NCI-H1105 treated with DMSO at 0.1 percent for 48 hours (cell line): ENCODE measurements at places on chromosomes 2 and 18.

DNA sequence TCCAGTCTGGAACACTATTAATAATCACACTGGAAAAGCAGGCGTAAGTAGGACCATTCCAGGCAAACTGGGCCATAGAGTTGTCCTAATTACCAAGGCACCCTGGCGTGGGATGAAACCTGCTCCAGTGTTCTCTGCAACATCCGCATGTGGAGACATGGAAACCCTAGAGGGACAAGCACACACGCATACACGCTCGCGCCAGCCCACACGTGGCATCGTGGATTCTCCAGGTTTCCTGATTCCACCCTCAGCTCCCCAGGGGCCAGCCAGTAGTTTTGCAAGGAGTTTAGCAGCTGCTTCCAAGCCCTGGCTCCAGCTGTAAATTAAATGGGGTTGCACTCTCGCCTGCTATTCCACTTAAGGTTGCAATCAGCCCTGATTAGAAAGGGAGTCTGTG lies 127.7 kb downstream of the DYSF start:
- no peak for DNase-seq

DNA sequence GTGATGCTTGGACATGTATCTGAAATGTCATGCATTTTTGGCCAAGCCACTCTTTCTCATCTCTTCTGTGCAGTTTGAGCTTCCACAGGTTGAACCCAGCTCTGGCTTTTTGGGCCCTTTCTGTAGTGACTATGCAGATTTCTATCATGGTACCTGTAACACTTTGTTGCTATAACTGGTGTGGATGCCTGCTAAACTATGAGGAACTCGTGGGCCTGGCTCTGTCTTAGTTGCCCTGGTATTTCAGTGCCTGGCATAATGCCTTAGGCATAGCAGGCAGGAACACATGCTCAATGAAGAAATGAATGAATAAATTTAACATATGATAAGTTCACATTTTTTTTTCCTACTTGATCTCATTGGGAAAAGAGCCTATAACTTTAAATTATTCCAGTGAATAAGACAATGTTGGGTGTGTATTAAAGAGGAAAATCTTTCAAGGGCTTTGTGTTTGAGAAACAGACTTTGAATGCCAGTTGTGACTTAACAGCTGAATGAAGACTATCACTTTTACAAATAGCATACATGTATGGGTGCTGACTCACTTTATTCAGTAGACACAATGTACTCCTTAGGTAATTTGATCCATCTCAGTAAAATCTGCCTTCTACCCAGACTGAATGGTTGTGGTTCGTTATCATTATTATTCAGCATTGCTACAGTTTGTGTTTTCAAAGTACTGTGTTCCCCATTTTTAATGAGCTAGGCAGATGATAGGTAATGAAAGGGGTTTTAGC lies 86.4 kb upstream of the MAP4K3 start:
- no peak for DNase-seq

DNA sequence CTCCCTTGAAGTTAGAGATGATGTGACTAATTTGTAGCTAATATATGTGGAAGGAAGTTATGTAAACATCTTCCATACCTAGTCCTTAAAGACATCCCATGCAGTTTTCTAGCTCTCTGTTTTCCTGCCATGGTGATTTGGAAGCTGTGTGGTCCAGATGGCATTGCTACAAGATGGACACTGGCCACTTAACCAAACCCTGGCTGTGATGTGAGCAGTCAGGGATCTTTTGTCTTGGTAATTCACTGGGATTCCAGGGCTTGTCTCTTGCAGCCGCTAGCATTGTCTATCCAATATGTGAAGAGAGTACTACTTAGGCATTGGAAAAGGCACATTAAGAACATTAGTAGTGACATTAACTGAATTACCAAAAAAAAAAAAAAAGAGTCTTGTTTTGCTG lies 139.9 kb upstream of the DOCK10 start:
- DNase-seq = no peak

- no peak for DNase-seq
These were observed 166.2 kb downstream of the CDCA7 start for GRCh38 chr2:173520918-173521317.

GRCh38 chr2:27369471-27370025 lies 590 bp downstream of the EIF2B4 start:
- no peak for DNase-seq
